DMS79 treated with DMSO at 0.1 percent for 48 hours (cell line): ENCODE measurements at places on chromosomes 1 and 21.

DNA sequence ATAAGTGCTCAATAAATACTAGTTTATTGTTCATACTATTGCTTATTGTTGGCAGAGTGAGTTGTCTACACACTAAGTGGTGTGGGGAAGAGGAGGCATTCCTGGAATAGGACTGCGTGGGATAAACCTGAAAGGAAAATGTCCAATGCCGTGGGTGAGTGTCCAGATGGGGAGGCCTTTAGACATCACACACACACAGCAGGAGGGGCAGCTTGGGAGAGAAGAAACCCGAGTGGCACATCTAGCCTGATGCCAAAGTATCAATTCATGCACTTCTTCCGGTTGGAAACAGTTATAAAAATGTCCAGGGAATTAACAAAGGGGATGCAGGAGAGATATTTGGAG lies 27.3 kb downstream of the CCN1 start:
- no peak for DNase-seq

- DNase-seq, result no peak
Measured at GRCh38 chr21:32521736-32522355, 63.5 kb downstream of the TCP10L start.

DNA sequence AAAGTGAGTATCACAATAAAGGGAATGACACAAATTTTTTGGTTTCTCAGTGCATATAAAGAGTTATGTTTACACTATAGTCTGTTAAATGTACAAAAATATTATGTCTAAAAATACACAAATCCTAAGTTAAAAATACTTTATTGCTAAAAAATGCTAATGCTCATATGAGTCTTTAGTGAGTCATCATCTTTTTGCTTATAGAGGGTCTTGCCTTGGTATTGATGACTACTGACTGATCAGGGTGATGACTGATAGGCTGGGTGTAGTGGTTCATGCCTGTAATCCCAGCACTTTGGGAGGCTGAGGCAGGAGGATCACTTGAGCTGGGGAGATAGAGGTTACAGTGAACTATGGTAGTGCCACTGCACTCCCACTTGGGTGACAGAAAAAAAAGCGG lies 12.9 kb upstream of the NUF2 start:
- DNase-seq, result no peak

DNA sequence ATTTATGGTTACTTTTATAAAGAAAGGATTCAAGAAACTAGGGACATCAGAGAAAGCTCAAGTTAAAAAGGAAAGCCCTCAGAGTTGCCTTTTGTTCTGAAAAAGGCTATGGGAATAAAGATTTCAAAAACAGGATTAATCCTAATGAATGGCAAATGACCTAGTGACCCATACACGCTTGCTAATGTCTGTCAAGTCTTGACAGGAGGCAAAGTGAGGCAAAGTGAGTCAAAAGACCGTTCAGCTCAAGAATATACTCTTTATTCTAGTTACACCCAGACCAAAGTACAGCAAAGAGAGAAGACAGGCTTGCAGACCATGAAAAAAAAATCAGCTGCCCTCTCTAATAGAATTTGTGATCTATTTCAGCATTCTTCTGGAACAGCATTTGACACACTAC lies 3.5 kb downstream of the ZNF436 start:
- no peak for DNase-seq

- no peak for DNase-seq
Measured at GRCh38 chr1:23449306-23449705, 24.8 kb upstream of the TCEA3 start.

DNA sequence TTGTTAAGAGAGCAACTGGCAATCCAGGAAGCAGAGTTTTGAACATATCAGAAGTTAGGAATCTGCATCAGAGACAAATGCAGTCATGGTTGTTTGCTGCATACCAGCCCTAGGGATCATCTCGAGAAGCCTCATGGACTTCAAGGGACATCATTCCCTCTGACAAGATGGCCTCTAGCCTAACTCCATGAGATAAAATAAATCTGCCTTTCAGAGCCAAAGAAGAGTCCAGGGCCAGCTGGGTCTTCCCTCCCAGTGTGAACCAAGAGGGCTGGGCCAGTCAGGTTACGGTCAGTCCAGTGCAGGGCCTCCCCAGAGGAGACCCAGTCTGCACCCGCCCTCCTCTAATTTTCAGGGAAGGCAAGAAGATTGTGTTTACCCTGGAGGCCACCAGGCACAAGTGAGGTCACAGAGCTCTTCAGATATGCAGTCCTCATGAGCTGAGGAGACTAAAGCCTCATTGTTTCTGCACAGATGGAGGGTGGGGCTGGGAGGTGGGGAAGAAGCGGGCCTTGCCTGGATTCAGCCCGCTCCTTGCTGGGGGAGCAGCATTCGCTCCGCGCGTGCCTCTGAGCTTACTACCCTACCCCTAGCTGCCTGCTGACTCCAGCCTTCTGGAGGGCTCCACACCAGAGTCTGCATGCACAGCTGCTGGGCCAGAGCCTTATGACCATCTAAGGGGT lies 52.8 kb downstream of the CAPN2 start:
- DNase-seq, result no peak

GRCh38 chr1:91700332-91700731 lies 185.6 kb downstream of the TGFBR3 start:
- DNase-seq, result no peak

DNA sequence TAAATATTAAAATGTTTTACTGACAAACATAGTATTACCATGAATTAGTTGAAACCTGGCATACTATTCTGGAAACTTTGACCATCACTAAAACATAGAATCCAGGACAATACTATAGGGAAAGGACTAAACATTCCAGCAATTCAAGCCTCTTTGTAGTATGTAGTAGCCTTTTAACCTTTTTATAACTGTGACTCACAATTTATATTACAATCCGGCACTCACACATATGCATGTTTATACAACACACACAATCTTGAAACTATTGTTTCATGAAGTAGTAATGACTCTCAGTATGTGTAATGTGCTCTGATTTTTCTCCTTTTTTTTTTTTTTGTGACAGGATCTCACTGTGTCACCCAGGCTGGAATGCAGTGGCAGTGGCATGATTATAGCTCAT lies 64.3 kb downstream of the ANKRD13C start:
- no peak for DNase-seq

DNA sequence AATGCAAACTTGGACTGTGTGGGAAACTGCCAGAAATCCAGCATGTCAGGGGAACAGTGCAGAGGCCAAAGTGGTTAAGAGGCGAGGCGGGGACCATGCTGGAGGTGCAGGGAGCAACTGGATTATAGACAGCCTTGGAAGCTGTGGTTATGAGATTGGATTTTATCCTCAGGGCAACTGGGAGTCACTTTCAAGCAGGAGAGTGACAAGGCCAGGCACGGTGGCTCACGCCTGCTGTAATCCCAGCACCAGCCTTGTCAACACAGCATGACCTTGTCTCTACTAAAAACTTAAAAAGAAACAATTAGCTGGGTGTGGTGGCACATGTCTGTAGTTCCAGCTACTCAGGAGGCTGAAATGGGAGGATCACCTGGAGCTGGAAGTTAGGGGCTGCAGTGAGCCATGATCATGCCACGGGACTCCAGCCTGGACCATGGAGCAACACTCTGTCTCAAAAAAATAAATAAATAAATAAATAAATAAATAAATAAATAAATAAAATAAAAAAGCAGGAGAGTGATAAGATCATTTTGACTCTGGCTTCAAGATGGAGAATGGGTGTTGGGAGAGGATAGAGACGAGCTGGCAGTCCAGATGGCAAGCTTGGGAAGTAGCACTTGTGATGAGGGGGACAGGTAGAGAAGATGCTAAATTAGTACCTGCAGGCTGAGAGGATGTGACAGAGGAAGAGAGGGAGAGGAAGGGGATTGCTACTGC lies 3.5 kb downstream of the HAPLN2 start:
- DNase-seq, result no peak

- no peak for DNase-seq
Measured at GRCh38 chr1:55321942-55322341, 106.8 kb upstream of the USP24 start.

GRCh38 chr1:22141554-22142314 lies 1.2 kb downstream of the WNT4 start:
- peak; percentile 45 for DNase-seq

GRCh38 chr1:227742738-227743715 lies 7.8 kb downstream of the SNAP47 start:
- DNase-seq, result no peak

- DNase-seq, result no peak
Measured at GRCh38 chr1:35369922-35370671, 101.6 kb downstream of the ZMYM4 start.

DNA sequence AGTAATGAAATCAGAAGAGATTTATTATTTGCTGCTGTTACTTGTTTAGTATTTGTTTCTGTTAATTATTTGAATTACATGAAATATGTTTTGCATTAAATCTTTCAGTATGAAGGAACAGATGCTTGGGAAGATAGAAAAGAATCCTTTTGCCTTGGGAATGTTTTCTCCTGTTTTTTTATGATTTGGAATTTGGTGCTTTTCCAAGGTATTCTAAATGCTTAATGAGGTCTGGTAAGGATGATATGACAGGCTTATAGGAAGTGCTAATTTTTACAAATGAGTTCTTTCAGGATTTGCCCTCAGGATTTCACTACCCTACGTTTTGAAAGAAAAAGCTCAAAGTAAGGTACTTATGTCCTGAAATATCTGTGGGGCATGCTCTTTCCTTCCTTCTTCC lies 25.6 kb upstream of the ST6GALNAC3 start:
- DNase-seq, result no peak

DNA sequence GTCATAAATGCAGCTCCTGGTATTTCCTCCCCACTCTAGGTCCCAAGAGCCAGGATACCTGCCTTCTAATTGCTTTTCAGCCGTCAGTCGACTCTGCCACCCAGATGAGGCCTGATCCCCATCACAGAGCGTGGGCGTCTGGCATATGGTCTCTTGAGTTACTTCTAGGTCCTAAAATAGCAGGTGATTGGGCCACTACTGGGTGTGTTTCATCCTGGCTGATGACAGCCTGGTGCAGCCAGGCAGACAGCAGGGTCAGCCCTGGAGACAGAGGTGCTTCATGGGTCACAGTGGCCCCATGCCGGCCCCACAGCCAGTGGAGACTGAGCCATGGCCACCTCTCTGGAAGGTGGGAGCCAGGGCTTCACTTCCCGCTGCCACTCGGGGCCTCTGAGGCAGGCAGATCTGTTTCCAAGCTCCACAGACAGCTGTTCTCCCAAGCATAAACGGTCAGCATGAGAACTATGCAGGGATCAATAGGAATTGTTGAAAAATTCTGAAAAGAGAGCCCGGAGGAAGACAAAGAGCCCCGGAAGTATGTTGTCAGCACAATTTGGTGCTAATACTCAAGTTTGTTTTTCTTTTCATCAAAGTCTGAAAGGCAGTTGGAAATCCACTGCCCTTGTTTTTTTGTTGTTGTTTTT lies 83.0 kb downstream of the MAN1C1 start:
- DNase-seq, result no peak
